ENCODE measurements at places on chromosomes 13 and 19. TPM values are rescaled to one million over a fixed set of nuclear protein-coding genes. Genes with fewer than 3 reads are reported as not detected.

GRCh38 chr13:106352850-106353249, 182.6 kb downstream of the EFNB2 start:
- DNase-seq: no peak
- H3K36me3 ChIP-seq: no peaks in the 10 kb centered on the region
- no peak overlapping the region for H3K4me3 ChIP-seq
- no peak overlapping the region for H3K27ac ChIP-seq
- no peaks in the 10 kb centered on the region for H3K27me3 ChIP-seq

- H3K27me3 ChIP-seq: no peaks in the 10 kb centered on the region
- peaks cover 2% of the 10 kb centered on the region for H3K4me1 ChIP-seq
- H3K4me3 ChIP-seq: no peak overlapping the region
- H3K36me3 ChIP-seq: no peaks in the 10 kb centered on the region
Measured at GRCh38 chr19:31167690-31168089, 181.5 kb downstream of the TSHZ3 start.

- H3K4me3 ChIP-seq: no peak overlapping the region
- H3K27ac ChIP-seq: no peak overlapping the region
- H3K36me3 ChIP-seq: no peaks in the 10 kb centered on the region
- no peak for DNase-seq
- H3K27me3 ChIP-seq: no peaks in the 10 kb centered on the region
- peaks cover 2% of the 10 kb centered on the region for H3K4me1 ChIP-seq
Measured at GRCh38 chr19:18710996-18711751, 27.7 kb downstream of the CRTC1 start.

DNA sequence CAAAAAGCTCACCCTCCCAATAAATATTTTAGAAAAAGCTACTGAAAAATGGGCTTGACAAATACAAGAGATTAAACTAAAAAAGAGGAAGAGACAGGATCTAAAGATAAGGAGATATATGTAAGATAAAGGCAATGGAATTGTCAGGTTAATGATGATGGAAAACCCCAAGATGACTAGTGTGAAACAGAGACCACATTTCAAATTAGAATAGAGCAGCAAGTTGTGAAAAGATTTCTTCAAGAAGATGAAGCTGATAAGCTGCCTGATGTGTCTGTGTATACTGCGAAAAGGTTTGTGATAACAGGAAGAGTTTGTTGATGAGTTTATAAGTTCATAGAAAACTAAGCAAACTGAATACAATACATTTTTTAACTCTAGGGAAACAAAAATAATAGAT, 840.1 kb upstream of the SLITRK5 start:
- no peaks in the 10 kb centered on the region for H3K36me3 ChIP-seq
- H3K4me3 ChIP-seq: no peak overlapping the region
- no peaks in the 10 kb centered on the region for H3K4me1 ChIP-seq
- H3K27ac ChIP-seq: no peak overlapping the region
- no peak for DNase-seq
- peaks cover 3% of the 10 kb centered on the region for H3K27me3 ChIP-seq

DNA sequence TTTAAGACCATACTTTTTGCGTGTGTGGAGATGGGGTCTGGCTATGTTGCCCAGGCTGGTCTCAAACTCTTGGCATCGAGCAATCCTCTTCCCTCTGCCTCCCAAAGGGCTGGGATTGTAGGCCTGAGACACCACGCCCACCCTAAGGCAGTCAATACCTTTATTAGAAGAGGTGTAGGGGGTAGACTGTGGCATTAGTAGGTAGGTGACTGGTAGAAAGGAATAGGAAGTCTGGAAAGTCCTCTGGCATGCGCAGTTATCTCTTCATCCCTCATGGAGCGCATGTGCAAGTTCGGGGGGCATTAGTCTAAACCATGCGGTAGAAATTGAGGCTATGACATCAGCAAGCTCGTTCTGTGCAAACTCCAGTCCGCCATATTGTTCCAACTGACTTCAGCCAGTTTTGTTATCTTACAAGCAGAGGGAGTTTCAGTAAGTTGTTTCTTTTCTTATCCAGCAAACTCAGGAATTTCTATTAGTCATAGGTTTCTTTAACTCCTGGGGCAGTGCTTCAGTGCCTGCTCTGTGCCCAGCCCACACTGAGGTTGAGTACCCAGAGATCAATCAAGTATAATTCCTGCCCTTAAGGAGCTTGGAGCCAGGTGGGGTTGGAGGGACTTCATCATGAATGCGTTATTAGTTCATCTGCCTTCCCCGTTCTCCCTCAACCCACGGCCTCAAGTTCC, 7.3 kb upstream of the RANBP3 start:
- no peaks in the 10 kb centered on the region for H3K27me3 ChIP-seq
- DNase-seq: no peak
- peak overlapping the region; percentile 81 for H3K27ac ChIP-seq
- peaks cover 19% of the 10 kb centered on the region for H3K4me1 ChIP-seq
- no peaks in the 10 kb centered on the region for H3K36me3 ChIP-seq

DNA sequence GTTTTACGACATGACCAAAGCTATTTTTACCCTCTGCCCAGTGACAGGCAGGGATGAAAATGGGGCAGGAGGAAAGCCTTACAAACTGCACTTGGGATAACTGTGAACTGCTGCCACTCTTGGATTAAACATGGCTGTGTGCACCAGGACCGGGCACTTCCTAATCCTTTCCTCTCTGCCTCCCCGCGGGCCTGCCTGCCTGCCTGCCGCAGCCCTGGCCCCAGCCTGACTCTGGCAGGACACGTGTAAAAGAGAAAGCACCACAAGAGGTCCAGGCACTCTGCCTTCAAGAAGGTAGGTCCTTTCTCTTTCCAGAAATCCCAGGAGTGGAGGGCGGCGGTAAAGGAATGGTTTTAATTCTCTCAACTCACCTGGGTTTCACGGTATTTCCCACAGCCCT, 4.8 kb downstream of the TSHZ3 start:
- H3K27ac ChIP-seq: no peak overlapping the region
- H3K36me3 ChIP-seq: peaks cover 2% of the 10 kb centered on the region
- peaks cover 25% of the 10 kb centered on the region for H3K4me1 ChIP-seq
- H3K27me3 ChIP-seq: peaks cover 6% of the 10 kb centered on the region
- no peak overlapping the region for H3K4me3 ChIP-seq

GRCh38 chr13:39329182-39329639, 273.8 kb downstream of the LHFPL6 start:
- H3K4me3 ChIP-seq: no peak overlapping the region
- no peaks in the 10 kb centered on the region for H3K27me3 ChIP-seq
- no peak overlapping the region for H3K27ac ChIP-seq
- peaks cover 17% of the 10 kb centered on the region for H3K36me3 ChIP-seq
- no peak for DNase-seq

GRCh38 chr13:85241060-85241459, 558.2 kb downstream of the SLITRK6 start:
- H3K36me3 ChIP-seq: no peaks in the 10 kb centered on the region
- DNase-seq: no peak
- H3K4me3 ChIP-seq: no peak overlapping the region
- peak overlapping the region; percentile 55 for H3K27ac ChIP-seq
- H3K4me1 ChIP-seq: peaks cover 29% of the 10 kb centered on the region

Gene AMER2
- total RNA-seq: not detected

Gene MEF2B
- 1.6 TPM for total RNA-seq

All from osteocyte (in vitro differentiated cells).